CD8-positive, alpha-beta memory T cell (primary cell): ENCODE measurements at places on chromosomes 3 and 15. TPM values are rescaled to one million over a fixed set of nuclear protein-coding genes. Genes with fewer than 3 reads are reported as not detected.
A peak's percentile ranks its signal among the peaks of the same experiment; 100 is the strongest.

PPP1R14D gene
- not detected for total RNA-seq

FBN1 gene
- total RNA-seq: 0.13 TPM

DPH3 gene
- total RNA-seq: 31.7 TPM

RTP3 gene
- total RNA-seq: not detected

GOLGA6L7 gene
- total RNA-seq: not detected

C2CD4B gene
- 0.13 TPM for total RNA-seq

PIGZ gene
- total RNA-seq: 0.31 TPM

SKOR1 gene
- 0.16 TPM for total RNA-seq

SCAANT1 gene
- total RNA-seq: not detected

CSPG5 gene
- 0.50 TPM for total RNA-seq

GOLGA6L2 gene
- not detected for total RNA-seq

GRCh38 chr15:77350792-77351191, 69.1 kb downstream of the PEAK1 start:
- DNase-seq: no peak

- DNase-seq: no peak
These were observed 324.8 kb upstream of the ONECUT1 start for GRCh38 chr15:53114960-53115359.

DNA sequence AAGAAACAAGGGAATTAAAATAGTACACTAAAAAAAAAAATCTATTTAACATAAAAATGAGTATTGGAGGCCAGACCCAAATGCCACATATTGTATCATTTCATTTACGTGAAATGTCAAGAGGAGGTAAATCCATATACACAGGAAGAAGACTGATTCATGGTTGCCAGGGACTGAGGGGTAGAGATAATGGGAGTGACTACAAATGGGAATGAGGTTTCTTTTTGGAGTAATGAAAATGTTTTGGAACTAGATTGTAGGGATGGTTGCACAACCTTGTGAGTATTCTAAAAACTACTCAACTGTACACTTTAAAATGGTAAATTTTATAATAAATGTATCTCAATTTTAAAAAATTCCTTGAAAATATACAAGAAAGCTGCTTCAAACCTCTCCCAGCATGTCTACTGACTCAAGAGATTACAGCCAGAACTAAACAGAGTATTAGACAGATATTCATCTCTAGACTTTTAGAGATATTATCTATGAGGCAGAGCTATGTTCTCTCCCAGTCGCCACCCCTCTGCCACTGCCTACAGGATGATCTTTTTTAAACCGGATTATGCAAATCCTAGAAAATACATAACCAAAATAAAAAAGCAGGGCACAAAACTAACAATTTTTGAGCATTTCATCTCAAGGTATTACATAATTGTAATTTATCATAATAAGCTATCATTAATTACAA, 6.2 kb downstream of the HLTF start:
- DNase-seq: no peak

DNA sequence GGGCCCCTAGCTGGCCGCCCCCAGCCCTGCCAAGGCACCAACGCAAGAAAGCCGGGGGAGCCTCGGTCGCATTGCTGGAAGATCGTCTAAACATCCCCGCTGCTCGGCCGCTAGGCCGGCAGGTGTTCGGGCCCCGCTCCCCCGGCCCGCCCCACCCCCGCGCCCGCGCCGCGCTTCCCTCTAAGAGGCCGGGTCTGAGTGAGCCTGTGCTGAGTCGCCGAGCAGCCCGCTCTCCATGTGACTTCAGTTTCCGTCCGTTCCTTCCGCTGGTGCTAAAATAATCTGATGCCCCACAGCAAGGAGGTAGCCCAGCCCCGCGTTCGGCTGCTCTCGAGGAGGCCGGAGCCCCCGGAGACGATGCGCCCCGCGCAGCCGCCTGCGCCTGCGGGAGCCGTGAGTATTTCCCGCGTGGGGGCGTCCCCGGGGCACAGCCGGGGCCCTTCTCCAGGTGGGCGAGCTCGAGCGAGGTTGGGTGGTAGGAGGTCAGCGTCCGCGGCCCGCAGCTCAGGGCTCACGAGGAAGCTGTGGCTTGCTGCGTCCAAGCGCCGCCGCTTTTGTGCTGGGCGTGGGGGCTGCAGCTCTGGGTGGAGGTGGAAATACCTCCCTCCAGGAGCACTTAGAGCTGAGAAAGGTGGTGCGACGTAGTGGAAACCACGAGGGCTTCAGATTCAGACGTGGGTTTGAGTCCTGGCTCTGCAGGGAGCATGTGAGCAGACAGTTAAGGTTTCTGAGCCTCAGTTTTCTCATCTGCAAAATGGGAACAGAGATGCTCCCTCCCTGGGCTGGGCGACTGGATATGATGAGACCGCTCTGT, at the start of gene NRROS:
NRROS (plus strand) TSS at position 212 of the 814 bp plus-strand sequence. CDS start 14,846 bp downstream, outside the sequence.
- DNase-seq: peak; percentile 50

GRCh38 chr3:49566312-49566711, 12.0 kb downstream of the BSN start:
- no peak for DNase-seq

- no peak for DNase-seq
These were observed 6.4 kb upstream of the GATM start for GRCh38 chr15:45384700-45385099.

DNA sequence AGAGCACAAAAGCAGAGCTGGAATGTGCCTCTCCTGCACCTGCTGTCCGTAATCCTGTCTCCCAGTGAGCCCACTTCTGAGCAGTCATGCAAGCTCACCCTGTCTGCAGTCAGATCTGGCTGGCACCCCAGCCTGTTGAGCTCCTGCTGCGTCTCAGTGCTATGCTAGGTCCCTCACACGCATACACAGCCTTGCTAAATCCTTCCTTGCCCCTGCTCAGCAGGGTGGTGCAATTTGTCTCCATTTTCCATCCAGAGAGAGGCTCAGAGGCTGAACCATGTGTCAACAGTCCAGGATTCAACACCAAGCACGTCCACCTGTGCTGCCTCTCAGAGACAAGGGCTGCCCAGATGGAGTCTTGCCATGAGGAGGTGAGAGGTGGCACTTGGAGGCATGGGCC, 11.0 kb downstream of the POMGNT2 start:
- no peak for DNase-seq

- DNase-seq: no peak
These were observed 119.3 kb downstream of the SMAD6 start for GRCh38 chr15:66821307-66821706.

DNA sequence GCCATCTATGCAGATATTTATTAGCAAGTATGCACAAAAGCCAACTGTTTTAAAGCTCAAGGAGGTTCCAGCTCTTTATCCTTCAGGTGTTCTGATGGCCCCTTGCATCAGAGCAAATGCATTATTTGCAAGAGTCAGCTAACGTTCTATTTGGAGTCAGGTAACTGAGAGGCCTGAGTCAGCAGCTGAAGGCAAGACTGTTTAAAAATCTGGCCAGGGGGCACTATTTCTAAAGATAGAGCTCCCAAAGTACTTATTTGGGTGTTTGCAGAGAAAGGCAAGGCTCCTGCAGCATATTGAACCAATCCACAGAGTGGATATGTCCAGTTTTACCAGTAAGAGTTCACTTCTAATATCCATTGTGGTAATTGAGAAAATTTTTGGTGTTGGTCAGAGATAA, 146.1 kb downstream of the LRTM1 start:
- no peak for DNase-seq

GRCh38 chr3:87219611-87220010, 7.5 kb upstream of the CHMP2B start:
- DNase-seq: no peak

GRCh38 chr15:22868495-22868894, 30.0 kb downstream of the NIPA2 start:
- no peak for DNase-seq

GRCh38 chr15:101615414-101615985, 36.7 kb downstream of the TM2D3 start:
- no peak for DNase-seq

- DNase-seq: peak; percentile 15
These were observed 5.2 kb upstream of the EBLN2 start for GRCh38 chr3:73056014-73056844.

- DNase-seq: no peak
These were observed 29.6 kb downstream of the FNDC3B start for GRCh38 chr3:172068977-172069376.

DNA sequence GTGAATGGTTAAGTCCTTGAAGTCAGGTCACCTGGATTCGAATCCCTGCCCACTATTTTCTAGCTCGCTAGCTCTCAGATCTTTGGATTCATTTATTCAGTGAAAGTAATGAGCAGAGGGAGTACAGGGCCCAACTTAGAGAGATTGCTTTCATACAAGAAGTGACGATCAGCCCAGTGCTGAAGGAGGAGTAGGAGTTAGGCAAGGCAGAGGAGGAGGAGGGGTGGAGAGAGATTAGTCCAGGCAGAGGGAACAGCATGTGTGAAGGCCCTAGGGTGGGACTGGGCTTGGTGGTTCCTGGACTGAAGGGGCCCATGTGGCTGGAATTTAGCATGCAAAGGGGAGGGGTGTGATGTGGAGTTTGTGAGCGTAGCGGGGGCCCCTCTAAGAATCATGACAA, 3.8 kb upstream of the CHRNA5 start:
- no peak for DNase-seq

GRCh38 chr3:128992926-128993460, 883 bp downstream of the CFAP92 start:
- DNase-seq: no peak

GRCh38 chr15:40094156-40094555, 14.5 kb downstream of the BMF start:
- no peak for DNase-seq

GRCh38 chr15:73936181-73936580, 9.9 kb downstream of the LOXL1 start:
- no peak for DNase-seq

GRCh38 chr15:41354371-41354770, 21.7 kb downstream of the NUSAP1 start:
- DNase-seq: no peak

- DNase-seq: no peak
These were observed 25.0 kb downstream of the DPH3 start for GRCh38 chr3:16239780-16240179.

- DNase-seq: no peak
These were observed 420.2 kb upstream of the ROBO1 start for GRCh38 chr3:80187981-80188380.

DNA sequence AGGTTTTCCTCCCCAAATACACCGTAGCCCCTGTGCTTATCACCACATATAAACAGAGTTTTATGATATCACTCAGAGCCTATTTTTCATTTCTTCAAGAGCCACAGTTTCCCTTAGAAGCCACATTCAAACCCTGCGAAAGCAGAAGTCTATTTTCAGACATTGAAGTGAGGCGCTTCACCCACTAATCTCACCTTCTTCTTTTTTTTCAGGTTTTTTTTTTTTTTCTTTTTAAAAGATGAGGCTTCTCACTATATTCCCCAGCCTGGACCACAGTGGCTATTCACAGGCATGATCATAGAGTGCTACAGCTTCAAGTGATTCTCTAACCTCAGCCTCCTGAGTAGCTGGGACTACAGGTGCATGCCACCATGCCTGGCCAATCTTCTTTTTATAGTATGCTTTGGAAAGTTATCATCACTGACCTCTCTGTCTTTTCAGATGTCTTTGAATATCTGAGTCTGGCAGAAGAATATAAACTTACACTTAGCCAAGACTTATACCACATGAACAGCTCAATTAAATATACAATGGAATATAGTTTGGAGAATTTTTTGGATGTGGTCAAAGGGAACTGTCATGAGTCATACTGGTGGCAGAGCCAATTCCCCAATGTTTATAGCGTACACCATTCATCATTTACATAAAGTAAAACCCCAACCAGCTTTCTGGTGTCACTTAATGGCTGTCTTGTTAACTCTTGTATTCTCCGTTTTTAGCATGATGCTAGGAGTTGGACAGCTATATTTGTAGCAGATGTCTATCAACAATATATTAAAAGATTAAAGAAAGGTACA, 59.7 kb upstream of the CCDC50 start:
- DNase-seq: no peak

- no peak for DNase-seq
These were observed 93.1 kb downstream of the DNASE1L3 start for GRCh38 chr3:58117561-58118181.

DNA sequence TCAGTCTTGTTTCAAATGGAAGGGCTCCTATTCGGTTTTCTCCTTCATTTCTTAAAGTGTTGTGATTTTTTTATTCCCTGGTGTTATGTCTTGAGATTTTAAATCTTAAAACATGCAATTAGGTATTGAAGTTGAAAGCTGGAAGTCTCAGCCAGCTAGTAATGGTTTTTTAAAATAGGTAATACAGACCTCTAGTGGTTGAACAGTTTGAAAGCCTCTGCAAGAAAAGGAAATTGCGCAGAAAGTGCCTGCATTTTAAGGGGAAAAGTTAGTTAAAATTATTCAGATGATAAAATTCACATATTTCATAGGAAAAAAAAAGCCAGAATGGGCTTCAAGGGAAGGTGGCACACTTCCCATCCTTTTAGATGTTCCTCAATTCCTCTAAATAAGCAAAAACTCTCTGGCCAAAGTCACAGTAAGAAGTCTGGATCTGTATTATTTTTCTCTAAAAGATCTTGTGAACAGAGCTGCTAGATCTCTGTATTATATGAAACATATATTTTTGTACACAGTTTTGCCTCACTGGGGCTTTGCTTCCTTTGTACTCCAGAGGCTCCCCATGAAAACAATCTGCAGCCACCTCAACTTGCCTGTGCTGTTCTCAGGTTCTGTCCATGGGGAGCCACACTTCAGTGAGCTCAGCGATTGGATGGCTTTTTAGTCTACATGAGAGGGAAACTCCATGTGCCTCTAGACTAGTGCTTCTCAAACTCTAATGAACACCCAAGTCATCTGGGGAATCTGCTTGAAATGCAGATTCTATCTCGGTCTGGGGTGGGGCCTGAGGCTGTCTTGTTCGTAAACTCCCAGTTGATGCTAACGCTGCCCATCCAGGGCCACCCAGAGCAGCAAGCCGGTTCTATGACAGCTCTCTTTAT, 21.5 kb downstream of the AGTR1 start:
- no peak for DNase-seq

- DNase-seq: no peak
These were observed 126.3 kb downstream of the DNAJB8 start for GRCh38 chr3:128340198-128340903.

GRCh38 chr3:18655827-18656226, 230.7 kb upstream of the SATB1 start:
- no peak for DNase-seq

DNA sequence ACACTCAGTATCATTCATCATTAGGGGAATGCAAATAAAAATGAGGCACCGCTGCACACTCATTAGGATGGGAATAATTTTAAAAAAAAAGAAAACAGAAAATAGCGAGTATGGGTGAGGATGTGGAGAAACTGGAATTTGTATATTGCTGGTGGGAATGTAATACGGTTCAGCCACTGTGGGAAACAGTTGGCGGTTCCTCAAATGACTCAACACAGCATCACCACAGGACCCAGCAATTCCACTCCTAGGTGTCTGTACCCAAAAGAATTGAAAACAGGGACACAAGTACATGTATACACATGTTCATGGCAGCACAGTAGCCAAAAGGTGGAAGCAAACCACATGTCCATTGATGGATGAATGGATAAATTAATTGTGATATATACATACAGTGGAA, 35.2 kb upstream of the RFTN1 start:
- no peak for DNase-seq

DNA sequence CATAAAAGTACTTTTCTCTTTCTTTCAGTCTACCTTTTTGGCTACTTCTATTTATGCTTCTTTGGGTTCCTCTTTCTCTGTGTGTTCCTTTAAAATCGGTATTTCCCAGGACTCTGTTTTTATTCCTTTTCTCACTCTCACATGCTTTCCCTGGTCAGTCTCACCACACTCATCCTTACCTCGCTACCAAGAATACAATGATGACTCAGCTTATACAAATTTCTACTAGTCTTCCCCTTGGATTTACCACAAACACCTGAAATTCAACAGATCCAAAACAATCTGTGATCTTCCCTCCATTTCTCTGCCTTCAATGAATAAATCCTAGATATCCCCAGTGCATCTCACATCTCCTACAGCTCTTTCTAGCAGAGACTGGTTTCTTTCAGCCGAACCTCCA, 52.9 kb downstream of the TUBGCP4 start:
- no peak for DNase-seq
